Activated naive CD4-positive, alpha-beta T cell treated with anti-CD3 and anti-CD28 coated beads for 36 hours (primary cell): ENCODE measurements at places on chromosomes 12 and 14.

DNA sequence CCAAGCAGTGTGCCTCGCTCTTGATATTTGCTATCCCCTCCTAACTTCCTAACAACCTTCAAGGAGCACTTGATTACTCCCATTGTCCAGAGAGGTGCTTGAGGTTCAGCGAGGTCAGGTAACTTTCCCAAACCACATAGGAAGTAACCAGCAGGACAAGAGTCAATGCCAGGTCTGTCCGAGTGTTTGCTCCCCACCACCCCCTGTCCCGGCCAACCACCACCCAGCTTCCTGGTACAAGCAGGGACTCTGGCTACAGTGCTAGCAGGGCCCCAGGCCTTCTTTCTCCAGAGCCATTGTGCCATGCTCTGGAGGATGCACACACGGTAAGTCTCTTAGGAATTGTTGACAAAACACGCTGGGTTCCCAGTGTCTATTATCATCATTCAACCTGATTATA, 49.2 kb downstream of the SYNE3 start:
- peaks cover 52% of the 10 kb centered on the region for H3K4me1 ChIP-seq
- H3K27ac ChIP-seq, result peak overlapping the region; percentile 42
- DNase-seq, result no peak
- no peak overlapping the region for H3K4me3 ChIP-seq
- H3K27me3 ChIP-seq, result no peaks in the 10 kb centered on the region

GRCh38 chr12:105562199-105562971, 231.9 kb downstream of the C12orf75 start:
- no peak for DNase-seq
- no peaks in the 10 kb centered on the region for H3K4me1 ChIP-seq
- peaks cover 3% of the 10 kb centered on the region for H3K27me3 ChIP-seq
- H3K27ac ChIP-seq, result no peak overlapping the region
- no peaks in the 10 kb centered on the region for H3K36me3 ChIP-seq

- no peaks in the 10 kb centered on the region for H3K27me3 ChIP-seq
- H3K27ac ChIP-seq, result no peak overlapping the region
- H3K4me1 ChIP-seq, result no peaks in the 10 kb centered on the region
- H3K36me3 ChIP-seq, result no peaks in the 10 kb centered on the region
- no peak overlapping the region for H3K4me3 ChIP-seq
- DNase-seq, result peak; percentile 10
Observed at GRCh38 chr14:66359500-66359899, 126.7 kb upstream of the CCDC196 start.

- no peak overlapping the region for H3K27ac ChIP-seq
- no peaks in the 10 kb centered on the region for H3K27me3 ChIP-seq
- no peaks in the 10 kb centered on the region for H3K4me1 ChIP-seq
- H3K36me3 ChIP-seq, result no peaks in the 10 kb centered on the region
Observed at GRCh38 chr12:90167518-90168208, 459.0 kb upstream of the ATP2B1 start.

DNA sequence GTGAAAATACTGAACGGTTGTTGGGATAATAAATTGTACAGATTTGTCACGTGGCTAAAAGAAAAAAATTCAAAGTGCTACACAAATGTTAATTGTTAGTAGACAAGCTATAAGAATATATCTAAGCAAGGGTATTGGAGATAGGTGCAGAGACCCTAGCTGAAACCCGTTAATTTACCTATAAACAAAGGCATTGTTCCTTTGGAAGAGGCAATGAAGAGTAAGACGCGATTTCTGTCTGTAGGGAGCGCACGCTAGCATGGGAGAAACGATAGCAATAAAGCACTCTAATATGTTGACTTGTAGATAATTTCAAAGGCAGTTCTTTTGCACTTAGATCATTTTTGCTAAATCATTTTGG, 565 bp downstream of the CCDC77 start:
- peaks cover 3% of the 10 kb centered on the region for H3K4me1 ChIP-seq
- H3K4me3 ChIP-seq, result no peak overlapping the region
- H3K36me3 ChIP-seq, result no peaks in the 10 kb centered on the region
- DNase-seq, result peak; percentile 37
- H3K27me3 ChIP-seq, result no peaks in the 10 kb centered on the region

GRCh38 chr14:59897757-59898383, 22.1 kb upstream of the LRRC9 start:
- peak; percentile 10 for DNase-seq
- no peak overlapping the region for H3K27ac ChIP-seq
- no peak overlapping the region for H3K4me3 ChIP-seq
- peaks cover 14% of the 10 kb centered on the region for H3K27me3 ChIP-seq
- no peaks in the 10 kb centered on the region for H3K36me3 ChIP-seq

GRCh38 chr12:42660968-42661937, 71.7 kb upstream of the PRICKLE1 start:
- H3K27me3 ChIP-seq, result peaks cover 2% of the 10 kb centered on the region
- no peaks in the 10 kb centered on the region for H3K4me1 ChIP-seq
- DNase-seq, result no peak
- no peak overlapping the region for H3K4me3 ChIP-seq

- H3K27ac ChIP-seq, result no peak overlapping the region
- no peaks in the 10 kb centered on the region for H3K27me3 ChIP-seq
- DNase-seq, result no peak
- no peak overlapping the region for H3K4me3 ChIP-seq
- peaks cover 34% of the 10 kb centered on the region for H3K4me1 ChIP-seq
- H3K36me3 ChIP-seq, result no peaks in the 10 kb centered on the region
Observed at GRCh38 chr14:74843653-74844052, 32.3 kb downstream of the PROX2 start.

GRCh38 chr12:4158306-4158705, 115.3 kb upstream of the CCND2 start:
- peaks cover 2% of the 10 kb centered on the region for H3K36me3 ChIP-seq
- peaks cover 74% of the 10 kb centered on the region for H3K4me1 ChIP-seq
- no peaks in the 10 kb centered on the region for H3K27me3 ChIP-seq
- H3K4me3 ChIP-seq, result no peak overlapping the region
- H3K27ac ChIP-seq, result peak overlapping the region; percentile 78

- no peak overlapping the region for H3K27ac ChIP-seq
- H3K4me1 ChIP-seq, result no peaks in the 10 kb centered on the region
- no peaks in the 10 kb centered on the region for H3K36me3 ChIP-seq
- H3K4me3 ChIP-seq, result no peak overlapping the region
Observed at GRCh38 chr14:53368711-53369201, 215.6 kb upstream of the DDHD1 start.

GRCh38 chr12:26831951-26832821, 808 bp downstream of the ITPR2 start:
- H3K36me3 ChIP-seq, result peaks cover 1% of the 10 kb centered on the region
- no peaks in the 10 kb centered on the region for H3K27me3 ChIP-seq
- peaks cover 38% of the 10 kb centered on the region for H3K4me1 ChIP-seq
